ENCODE measurements at places on chromosomes 12 and 14. TPM values are rescaled to one million over a fixed set of nuclear protein-coding genes. Genes with fewer than 3 reads are reported as not detected.

GRCh38 chr12:15733136-15733535 is 56.1 kb downstream of the EPS8 start:
- ATAC-seq = no peak

INHBC gene
- 0.23 TPM for total RNA-seq

- no peak for ATAC-seq
Measured at GRCh38 chr14:83611906-83612390, 1918.0 kb upstream of the FLRT2 start.

- no peak for ATAC-seq
Measured at GRCh38 chr14:29643433-29644211, 284.0 kb downstream of the PRKD1 start.

DNA sequence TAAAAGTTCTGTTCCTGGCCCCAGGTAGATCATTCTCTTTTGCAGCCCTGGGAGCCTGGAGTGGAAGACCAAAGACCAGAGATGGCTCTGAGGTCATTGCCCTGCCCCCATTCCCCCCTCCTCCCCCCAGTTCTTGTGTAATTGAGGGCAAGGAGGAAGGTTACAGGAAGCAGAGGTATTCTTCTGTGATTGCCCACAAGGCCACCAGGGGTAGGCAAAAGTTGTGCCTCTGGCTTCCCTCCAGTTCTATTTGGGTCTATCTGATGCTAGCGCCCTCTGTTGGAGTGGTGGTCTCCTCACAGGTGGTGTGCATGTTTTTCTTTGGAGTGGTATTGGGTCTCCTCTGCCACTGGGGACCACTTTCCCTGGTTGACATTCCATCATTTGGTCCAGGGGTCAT is 41.2 kb upstream of the CRY1 start:
- ATAC-seq = no peak

DNA sequence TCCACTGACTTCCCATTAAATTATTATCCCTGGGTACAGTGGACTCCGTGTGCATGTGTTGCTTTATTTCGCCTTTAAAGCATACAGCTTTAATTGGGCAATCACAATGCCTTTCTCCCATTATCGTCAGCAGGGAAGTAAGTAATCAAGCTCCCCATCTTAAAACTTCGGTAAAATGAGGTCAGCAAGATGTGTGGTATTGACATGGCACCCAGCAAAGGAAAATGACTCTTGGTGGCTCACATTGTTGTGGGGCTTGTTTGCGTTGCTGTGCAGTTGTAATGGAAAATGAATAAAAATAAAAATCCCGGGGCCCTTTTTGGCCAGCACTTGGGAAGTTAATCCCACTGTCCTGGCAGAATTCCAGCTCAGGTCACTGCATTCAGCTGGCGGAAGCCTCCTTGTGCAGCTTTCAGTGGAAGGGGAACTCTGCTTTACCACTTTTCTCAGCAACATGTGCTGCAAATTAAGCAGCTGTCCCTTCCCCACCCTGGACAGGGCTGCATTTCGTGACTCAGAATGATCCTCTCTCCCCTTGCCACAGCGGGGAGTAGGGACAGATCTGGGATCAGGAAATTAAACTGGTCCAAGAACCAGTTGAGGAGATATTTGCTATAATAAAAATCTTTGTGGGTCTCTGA is 13.9 kb upstream of the ATP2A2 start:
- peak; percentile 60 for ATAC-seq

DNA sequence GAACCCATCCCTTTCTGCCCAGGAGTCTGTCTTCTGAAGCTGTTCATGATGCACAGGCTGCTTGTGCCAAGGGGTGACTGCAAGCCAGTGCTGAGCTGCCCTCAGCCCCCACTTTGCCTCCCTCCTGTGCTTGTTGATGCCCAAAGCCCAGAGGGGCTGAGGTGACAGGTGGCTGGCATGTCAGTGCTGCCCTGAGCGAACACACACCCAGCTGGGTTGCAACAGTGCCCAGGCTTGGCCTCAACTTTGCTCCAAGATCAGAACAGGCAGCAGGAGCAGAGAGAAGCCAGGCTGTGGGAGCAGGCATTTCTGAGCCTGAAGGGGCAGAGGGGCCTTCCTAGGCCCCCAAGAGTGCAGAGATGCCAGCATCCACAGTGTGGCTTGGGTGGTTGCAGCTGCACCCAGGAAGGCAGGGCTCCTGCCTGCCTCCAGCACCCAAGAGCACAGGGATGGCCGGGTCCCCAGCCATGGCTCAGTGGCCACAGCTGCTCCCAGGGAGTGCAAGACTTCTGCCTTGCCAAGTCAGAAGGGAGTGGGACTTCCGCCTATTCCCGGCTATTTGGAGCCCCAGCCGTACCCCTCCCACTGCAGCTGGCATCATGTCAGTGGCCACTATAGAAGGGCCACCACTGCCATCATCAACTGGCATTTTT is 83.1 kb downstream of the SLC16A7 start:
- ATAC-seq = no peak

GRCh38 chr14:63220526-63220925 is 16.3 kb downstream of the RHOJ start:
- ATAC-seq = no peak

GRCh38 chr12:61647566-61647965 is 612.6 kb upstream of the USP15 start:
- no peak for ATAC-seq

DNA sequence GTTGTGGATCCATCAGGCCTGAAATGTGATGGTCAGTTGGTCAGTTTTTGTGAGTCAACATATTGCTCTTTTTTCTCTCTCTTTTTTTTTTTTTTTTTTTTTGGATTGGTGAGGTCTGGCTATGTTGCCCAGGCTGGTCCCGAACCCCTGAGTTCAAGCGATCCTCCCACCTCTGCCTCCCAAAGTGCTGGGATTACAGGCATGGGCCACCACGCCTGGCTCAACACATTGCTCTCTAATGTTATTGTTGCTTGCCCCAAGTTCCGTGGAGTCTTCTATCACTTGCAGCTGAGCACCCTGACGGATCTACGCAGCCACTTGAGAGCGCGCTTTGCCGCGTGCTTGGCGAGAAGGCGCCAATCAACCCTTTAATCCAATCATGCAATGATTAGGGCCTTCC is 69.5 kb upstream of the DIO3 start:
- ATAC-seq = no peak

DNA sequence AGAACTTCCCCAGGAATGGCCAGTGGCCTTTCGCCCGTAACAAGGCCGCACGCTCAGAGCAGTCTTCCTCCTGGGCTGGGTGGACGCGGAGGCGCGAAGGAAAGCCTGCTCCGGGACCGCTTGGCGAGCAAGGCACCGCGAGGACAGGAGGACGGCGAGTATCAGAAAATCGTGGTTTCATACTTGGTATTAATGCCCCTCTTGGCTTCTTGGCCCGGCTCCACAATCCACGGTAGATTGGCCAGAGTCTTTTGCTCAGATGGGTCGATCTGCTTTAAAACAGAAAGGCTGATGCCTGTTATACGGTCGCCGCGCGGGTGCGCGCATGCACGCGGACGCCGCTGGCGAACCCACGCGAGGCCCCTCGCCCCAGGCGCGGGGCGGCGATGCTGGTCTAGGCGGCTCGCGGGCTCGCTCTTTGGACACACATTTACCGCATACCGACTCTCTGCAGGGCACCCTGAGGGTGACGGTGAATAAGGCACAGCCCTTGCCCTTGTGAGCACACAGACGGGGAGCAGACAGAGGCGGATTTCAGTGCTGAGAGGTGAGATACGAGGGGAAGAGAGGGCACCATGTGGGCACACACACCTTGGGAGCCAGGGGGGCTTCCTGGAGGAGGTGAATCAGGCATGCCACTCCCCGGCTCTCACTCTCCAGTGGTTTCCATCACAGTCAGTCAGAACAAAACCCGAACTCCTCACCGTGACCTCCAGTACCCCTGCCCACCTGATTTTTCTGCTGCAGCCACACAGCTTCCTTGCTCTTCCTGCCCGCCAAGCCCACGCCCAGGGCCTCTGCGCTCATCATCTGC is 100.7 kb downstream of the APAF1 start:
- ATAC-seq = peak; percentile 74

KRT72 gene
- not detected for total RNA-seq

DNA sequence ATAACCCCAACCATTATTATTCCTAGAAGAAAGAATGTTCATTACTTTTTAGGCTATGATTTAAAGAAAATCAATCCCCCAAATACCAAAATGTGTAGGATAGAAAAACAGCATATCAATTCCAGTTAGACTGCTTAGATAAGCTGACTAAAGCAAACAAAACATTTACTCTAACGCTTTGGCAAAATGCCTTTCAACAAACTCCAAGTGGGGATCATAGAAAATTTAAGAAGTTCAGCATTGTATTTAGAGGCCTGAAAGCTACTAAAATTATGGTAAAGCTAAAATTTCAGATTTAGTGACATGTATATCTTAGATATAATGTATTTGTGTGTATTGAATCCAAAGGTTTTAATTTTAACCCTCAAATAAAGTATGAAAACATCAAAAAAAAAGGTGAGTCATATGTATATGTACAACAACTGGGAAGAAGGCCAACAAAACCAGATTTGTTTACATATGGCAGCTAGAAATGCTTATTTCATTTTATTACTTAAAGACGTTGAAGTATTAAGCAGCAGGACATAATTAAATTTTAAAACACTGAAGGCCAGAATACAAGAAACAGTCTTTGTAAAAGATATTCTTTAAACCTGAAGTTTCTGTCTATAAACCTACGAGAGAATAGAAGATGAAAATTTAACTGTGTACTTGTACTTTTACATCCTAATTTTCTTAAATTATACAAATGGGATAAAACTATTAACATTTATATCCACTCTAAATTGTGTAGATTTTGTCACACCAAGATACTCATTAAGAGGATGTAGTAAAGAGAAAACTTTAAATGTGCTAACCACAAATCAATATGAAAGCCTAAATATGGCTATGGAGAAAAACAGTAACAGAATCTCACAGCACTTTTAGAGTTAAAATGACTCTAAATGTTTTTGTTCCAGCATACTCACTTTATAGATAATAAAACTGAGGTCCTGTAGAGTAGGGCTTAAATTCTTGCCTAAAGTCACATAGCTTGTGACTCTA is 71.4 kb downstream of the SLC41A2 start:
- ATAC-seq = peak; percentile 19

DNA sequence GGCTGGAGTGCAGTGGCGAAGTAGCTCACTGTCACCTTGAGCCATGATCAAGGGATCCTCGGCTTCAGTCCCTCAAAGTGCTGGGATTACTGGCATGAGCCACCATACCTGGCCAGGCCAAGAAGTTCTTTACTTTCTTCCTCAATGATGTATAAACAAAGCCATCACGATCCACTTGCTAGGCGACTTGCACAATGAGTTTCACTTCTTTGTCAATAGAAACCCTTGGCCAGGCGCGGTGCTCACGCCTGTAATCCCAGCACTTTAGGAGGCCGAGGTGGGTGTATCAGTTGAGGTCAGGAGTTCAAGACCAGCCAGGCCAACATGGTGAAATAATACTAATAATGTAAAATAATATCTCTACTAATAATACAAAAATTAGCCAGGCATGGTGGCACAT is 14.4 kb upstream of the SPSB2 start:
- ATAC-seq = no peak

DNA sequence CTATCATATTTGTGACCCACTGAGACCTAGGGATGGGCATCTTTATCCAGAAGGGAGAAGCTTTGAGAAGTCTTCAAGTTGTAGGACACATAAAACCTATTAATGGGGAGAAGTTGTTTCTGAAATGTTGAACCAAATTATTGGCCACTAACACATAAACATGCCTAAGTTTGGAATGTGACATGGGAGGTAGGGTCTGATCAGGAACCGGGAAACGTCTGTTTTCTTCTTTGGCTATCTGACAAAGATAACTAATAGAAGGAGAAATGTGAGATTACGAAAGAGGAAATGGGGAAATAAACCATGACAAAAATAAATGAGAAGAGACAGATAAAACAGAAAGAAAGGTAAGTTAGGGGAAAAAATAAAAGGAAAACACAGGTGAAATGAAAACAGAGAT is 425.2 kb downstream of the EGLN3 start:
- no peak for ATAC-seq

RTL1 gene
- 1.4 TPM for total RNA-seq

PALS1 gene
- 33.1 TPM for total RNA-seq

RHEBL1 gene
- total RNA-seq = not detected

DNA sequence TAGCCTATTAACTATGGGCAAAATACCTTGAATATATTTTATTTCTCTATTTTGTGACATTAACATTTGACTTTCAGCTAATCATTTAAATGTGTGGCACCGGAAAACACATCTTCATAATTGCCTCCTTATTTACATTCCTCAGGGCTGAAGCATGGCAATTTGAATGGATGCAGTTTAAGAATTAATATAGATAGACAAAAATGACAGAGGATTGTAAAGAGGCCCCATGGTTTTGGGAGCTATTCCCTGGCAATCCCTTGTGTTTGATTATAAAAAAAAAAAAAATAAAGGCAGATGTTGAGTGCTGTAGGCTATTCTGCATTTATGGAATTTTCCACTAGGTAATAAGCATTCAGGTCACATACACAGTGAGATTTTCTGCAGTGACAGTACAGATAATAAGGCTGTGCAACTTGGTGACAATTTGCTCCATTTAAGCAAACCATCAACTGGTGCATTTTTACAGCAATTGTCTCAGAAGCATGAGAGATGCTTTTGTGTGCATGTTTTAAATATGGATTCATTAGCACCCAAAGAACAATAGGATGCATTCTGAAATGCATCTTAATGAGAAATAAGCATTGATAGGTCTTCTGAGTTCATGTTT is 123.2 kb upstream of the SLC38A4 start:
- ATAC-seq = no peak

TAS2R9 gene
- 0.38 TPM for total RNA-seq

DNA sequence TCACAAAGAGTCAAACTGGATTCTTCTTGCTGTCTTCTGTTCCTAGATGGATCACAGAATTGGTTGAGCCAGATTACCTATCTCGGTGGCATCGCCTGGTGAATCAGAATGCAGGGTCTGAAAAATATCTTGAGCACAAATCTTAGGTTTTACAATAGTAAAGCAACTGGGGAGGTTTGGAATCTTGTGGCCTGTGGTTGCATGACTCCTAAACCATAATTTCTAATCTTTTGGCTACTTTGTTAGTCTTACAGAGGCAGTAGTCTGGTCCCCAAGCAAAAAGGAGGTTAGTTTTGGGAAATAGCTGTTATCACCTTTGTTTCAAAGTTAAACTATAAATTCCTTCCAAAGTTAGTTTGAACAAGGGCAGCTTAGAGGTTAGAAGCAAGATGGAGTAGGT is 1488.5 kb upstream of the FLRT2 start:
- ATAC-seq = no peak

DNA sequence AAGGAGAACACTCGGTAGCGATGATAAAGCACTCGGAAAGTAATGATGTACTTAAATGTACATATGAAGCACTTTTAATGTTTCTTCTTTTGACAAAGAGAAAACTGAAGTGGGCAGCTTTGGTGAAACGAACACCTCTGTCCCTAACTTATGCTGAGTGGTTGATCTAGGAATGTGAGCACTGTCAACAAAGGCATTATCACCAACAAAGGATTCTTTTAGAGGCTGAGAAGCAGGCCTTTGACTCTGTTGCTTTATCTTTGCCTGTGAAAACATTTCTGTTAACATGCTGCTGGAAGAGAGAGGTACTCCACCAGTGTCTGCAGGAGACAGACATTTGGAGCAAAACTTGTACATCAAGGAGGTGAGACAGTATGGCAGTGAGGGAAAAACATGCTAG is 103.2 kb upstream of the VRK1 start:
- no peak for ATAC-seq

All from motor neuron (in vitro differentiated cells).